Thoracic aorta (tissue), 2 donors: ENCODE measurements at places on chromosomes 1 and 21.

DNA sequence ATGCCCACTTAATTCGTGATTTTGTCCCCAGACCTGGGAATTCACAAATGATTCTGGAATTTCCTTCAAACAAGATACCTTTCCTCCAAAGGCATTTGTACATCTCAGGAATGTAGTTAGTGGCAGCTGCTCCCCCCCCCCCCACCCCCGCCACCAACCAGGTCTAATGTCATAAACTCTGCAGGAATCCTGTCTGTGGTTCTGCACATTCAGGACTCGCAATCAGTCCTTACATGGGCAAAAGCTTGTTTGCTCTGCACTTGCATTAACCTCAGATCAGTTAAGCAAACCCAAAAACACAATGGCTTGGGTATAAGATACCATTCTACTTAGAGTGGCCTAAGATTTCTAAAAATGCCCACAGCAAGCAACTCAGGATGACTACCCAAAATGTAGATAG lies 143.8 kb downstream of the TGFB2 start:
- no peak for DNase-seq

- no peak for DNase-seq
These were observed 13.6 kb downstream of the ZYG11B start for GRCh38 chr1:52739699-52740467.

- no peak for DNase-seq
These were observed 206.1 kb downstream of the ZNF648 start for GRCh38 chr1:181855380-181855779.

DNA sequence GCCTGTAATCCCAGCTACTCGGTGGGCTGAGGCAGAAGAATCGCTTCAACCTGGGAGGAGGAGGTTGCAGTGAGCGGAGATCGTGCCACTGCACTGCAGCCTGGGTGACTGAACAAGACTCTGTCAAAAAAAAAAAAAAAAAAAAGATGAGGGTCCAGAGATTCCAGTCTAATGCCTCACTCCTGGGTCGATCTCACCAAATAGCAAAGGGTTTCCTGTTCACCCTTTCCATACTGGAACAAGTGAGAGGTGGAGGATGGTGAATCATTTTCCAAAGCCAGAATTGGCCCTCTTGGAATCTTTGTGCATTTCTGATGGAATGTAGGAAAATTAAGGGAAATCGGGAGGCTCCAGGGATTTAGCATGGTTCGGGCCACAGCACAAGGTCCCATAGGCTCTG lies 58.1 kb upstream of the ZNF648 start:
- DNase-seq = no peak

GRCh38 chr1:99590578-99591209 lies 55.2 kb upstream of the PALMD start:
- DNase-seq = no peak

DNA sequence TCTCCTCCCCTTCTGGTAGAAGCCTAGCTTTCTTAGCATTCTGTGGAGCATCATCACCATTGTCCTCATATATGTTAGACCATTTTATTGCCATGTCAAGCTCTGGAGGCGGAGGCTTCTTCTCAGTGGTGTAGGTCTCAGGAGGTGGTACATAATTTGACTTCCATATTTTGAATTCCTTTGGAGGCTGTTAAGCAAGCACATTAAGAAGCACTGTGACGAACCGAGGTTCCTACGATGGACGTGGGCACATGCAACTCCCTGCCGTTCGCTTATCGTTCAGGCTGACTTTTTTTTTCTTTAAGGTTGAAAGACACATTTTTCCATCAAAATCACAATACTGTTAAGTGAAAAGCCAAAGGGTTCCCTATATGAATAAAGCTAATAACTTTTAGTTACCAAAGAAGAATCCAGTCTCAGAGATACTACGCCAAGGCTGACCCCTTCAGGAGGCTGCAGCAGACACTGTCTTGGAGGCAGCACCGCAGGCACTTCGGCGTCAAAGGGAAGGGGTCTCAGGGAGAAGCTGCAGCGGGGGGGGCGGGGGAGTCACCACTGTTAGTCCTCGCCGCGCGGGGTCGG lies 835 bp downstream of the C1orf52 start:
- DNase-seq = no peak

DNA sequence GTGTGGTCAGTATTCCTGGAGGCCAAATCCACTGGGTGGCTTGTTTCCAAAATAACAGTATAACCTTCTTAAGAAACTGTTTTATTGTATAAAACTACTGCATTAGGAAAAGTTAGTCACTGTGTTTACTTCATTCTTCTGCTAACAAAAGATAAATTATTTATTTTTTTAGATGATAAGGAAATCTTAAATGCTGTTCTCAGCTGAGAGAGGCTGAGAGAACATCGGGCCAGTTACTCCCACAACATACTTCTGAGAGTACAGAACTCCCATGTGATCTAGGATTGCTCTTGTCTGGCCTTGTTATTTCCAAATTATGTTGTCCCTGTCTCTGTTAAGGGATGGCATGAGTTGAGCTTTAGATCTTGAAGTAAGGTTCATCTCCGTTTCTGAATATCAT lies 96.7 kb upstream of the CXADR start:
- DNase-seq = no peak

DNA sequence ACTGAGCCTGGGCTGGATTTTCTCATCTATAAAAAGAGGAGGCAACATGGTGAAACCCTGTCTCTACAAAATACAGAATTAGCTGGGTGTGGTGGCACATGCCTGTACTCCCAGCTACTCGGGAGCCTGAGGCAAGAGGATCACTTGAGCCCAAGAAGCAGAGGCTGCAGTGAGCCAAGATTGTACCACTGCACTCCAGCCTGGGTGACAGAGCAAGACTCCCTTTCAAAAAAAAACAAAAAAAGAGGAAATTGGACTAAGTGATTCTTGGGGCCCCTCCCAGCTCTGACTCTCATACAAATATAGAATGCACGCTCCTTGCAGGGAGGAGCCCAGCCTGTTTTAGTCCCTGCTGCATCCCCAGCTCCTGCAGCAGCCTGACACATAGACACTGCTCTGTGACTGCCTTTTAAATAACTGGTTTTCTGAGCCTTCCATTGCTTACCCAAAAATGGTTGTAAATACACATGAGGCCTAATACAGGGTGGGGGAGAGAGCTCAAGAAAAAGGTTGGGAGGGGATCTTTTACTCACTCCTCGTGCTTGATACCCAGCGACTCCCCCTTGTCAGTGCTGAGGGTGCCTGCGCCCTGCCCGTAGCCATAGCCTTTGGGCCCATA lies 17.2 kb downstream of the CSRP1 start:
- no peak for DNase-seq

DNA sequence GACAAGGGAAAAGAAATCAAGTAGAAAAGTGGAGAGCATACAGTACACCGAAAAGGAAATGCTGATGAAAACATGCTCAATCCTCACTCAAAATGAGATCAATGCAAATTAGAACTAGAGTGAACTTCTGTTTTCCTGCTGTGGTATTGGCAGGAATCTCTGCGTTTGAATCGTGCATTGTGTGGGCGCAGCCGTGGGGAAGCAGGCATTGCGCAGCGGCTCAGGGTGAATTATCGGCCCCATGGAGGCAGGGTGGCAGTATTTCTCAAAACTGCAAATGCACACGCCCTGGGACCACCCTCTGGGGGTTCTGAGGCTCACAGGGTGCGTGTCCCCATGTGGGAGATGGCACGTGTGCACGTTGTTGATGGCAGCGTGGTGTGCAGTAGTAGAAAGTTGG lies 140.6 kb downstream of the PEX14 start:
- no peak for DNase-seq

GRCh38 chr1:61259379-61260148 lies 177.2 kb downstream of the NFIA start:
- DNase-seq = no peak

DNA sequence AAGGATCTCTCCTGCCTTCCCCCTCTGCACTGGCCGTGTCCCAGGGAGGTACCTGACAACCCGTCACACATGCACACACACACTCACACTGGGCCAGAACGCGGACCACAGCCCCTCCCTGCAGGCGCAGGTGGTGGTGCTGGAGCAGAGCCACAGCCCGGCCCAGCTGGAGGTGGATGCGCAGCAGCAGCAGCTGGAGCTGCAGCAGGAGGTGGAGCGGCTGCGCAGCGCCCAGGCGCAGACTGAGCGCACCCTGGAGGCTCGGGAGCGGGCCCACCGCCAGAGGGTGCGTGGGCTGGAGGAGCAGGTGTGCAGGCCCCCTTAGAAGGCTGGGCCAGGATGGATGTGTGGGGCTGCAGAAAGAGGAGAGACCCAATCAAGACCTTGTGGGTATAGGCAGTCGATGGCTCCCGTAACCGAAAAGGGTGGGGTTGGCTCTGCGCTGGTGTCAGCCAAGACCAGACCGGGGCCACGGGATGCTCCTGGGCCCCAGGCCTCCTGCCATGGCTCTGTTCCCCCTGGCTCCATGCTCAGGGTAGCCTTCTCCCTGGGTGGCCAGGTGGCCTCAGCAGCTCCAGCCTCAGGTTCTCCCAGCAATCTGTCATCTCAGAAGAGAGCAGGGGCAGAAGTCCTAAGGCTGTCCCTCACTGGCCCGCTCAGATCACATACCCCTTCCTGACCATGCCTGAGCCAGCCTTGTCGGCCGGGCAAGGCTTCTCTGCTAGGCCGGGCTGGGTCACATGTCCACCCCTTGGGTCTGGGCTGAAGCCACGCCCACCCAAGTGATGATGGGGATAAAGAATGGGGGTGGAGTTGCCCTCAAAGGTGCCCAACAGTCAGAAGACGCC lies 8.9 kb downstream of the MFAP2 start:
- no peak for DNase-seq

DNA sequence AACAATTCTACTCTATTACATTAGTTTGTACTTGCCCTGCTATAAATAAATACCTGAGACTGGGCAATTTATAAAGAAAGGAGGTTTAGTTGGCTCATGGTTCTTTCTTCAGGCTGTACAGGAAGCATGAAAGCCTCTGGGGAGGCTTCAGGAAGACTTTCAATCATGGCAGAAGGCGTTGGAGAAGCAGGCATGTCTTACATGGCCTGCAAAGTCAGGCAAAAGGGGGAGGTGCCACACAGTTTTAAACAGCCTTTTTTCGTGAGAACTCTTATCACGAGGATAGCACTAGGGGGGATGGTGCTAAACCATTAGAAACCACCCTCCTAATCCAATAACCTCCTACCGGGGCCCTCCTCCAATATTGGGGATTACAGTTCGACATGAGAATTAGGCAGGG lies 102.9 kb downstream of the DYRK1A start:
- no peak for DNase-seq

DNA sequence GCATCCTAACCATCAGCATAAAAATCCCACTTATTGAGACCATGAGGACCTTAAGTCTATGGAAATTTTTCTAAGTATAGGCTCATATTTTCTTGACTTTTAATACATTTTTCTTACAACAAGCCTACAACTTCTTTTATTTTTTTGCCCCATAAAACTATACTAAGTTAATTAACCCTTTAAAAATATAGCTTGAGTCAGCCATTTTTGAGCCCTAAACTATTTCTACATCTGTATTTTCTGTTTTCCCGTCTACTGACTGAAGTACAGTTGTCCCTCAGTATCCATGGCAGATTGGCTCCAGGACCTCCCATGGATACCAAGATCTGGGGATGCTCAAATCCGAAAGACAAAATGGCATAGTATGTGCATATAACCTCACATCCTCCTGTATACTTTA lies 55.0 kb downstream of the CHD1L start:
- DNase-seq = no peak

DNA sequence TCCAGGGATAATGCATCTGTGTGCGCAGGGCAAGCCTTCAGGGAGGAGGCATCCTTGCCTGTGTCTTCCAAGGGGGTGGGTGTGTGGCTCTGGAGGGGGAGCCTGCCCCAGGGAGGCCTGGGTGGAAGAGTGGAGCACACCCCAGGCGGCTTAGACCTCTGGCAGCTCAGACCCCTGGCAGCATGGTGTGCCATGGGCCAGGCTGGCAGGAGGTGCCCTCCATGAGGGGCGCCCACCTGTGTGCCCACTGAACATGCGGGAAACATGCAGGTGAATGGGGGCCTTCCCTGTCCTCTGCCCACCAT lies 1.1 kb upstream of the PANK4 start:
- no peak for DNase-seq

GRCh38 chr1:232705815-232706575 lies 76.1 kb upstream of the SIPA1L2 start:
- no peak for DNase-seq

GRCh38 chr1:3283849-3284248 lies 170.6 kb upstream of the ARHGEF16 start:
- DNase-seq = no peak

- no peak for DNase-seq
These were observed 39.2 kb downstream of the CAPN9 start for GRCh38 chr1:230786385-230786753.

GRCh38 chr1:226654046-226654667 lies 84.9 kb downstream of the ITPKB start:
- DNase-seq = no peak

GRCh38 chr1:62128745-62129144 lies 65.9 kb upstream of the L1TD1 start:
- no peak for DNase-seq

DNA sequence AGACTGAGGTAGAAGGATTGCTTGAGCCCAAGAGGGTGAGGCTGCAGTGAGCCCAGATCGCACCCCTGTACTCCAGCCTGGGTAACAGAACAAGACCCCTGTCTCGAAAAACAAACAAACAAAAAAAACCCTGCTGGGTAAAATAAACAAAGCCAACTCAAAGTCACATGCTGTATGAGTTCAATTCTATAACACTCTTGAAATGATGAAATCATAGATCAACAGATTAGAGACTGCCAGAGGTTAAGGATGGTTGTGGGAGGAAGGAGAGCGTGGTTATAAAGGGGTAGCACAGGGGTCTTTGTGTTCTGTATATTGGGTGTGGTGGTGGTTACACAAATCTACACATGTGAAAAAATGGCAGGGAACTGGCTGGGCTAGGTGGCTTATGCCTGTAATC lies 62.5 kb downstream of the TAS1R2 start:
- no peak for DNase-seq

DNA sequence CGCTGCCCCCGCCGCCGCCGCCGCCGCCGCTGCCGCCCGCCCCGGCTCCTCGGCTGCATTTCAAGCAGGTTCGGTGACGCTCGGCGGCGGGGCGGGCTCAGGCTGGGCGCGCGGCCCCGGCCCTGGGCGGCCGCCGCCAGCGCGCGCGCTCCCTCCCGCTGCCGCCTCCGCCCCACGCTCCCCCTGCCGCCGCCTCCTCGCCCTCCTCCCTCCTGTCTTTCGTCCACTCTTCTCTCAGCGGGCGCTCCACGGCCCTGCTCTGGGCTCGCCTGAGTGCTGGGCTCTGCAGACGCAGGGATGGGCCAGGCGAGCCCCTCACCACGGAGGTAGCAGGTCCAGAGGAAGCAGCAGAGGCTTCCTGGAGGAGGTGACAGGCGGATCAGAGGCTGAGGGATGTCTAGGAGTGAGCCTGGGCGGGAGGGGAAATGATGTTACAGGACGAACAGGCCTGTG lies at the start of gene LRP8:
Gene LRP8 (minus strand): TSS at position 62 of the 453 bp plus-strand sequence. CDS start 158 bp downstream, outside the sequence.
- DNase-seq = no peak

- no peak for DNase-seq
These were observed at the start of gene GJA5 for GRCh38 chr1:147760481-147761260. GJA5 (minus strand) TSS chr1:147760602; CDS start chr1:147759238, 1,364 bp downstream.
